Naive thymus-derived CD4-positive, alpha-beta T cell (primary cell): ENCODE measurements at places on chromosomes 13 and 19.

DNA sequence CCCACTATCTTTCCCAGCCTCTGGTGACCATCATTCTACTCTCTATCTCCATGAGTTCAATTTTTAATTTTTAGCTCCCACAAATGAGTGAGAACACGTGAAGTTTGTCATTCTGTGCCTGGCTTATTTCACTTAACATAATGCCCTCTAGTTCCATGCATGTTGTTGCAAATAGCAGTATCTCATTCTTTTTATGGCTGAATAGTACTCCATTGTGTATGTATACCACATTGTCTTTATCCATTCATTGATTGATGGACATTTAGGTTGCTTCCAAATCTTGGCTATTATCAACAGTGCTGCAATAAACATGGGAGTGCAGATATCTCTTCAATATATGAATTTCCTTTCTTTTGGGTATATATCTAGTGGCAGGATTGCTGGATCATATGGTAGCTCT, 22.9 kb upstream of the ZFP82 start:
- no peak for DNase-seq
- no peaks in the 10 kb centered on the region for H3K4me1 ChIP-seq
- no peak overlapping the region for H3K27ac ChIP-seq
- H3K36me3 ChIP-seq = no peaks in the 10 kb centered on the region
- no peak overlapping the region for H3K4me3 ChIP-seq

DNA sequence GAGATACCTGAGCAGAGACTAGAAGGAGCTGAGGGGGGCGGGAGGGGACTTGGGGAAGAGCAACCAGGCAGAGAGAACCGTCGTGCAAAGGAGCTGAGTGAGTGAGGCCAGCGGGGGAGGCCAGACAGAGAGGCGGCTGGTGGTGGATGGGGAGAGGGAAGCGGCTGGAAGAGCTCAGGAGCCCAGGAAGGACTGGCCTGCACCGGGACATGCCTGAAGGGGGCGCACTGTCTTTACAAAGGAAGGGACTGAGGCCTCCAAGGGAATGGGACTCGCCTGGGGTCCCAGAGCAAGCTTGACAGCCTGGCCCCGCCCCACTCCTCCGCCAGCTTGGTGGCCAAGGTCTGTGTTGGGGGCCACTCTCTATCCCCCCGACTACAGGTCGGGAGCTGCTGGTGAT, 14.9 kb downstream of the ONECUT3 start:
- DNase-seq = no peak
- no peaks in the 10 kb centered on the region for H3K36me3 ChIP-seq
- H3K4me3 ChIP-seq = no peak overlapping the region
- no peaks in the 10 kb centered on the region for H3K4me1 ChIP-seq
- H3K27me3 ChIP-seq = peaks cover 13% of the 10 kb centered on the region

DNA sequence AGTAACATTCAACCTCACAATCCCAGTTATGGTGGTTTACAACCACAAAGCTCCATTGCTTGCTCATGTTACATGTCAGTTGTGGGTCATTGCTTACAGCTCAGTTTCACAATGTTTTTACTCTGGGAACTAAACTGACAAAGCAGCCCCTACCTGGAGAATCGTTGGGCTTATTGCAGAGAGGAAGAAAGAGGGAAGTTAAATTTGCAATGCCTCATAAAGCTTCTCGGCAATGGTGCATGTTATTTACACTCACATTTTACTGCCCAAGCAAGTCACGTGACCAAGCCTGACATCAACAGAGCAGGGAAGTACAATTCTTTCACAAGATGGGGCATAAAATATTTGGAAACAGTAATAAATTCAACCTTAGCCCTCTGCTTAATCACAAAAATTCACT, 441.6 kb downstream of the TDRD3 start:
- no peak overlapping the region for H3K4me3 ChIP-seq
- no peak overlapping the region for H3K27ac ChIP-seq
- H3K36me3 ChIP-seq = no peaks in the 10 kb centered on the region
- H3K4me1 ChIP-seq = no peaks in the 10 kb centered on the region
- no peaks in the 10 kb centered on the region for H3K27me3 ChIP-seq

DNA sequence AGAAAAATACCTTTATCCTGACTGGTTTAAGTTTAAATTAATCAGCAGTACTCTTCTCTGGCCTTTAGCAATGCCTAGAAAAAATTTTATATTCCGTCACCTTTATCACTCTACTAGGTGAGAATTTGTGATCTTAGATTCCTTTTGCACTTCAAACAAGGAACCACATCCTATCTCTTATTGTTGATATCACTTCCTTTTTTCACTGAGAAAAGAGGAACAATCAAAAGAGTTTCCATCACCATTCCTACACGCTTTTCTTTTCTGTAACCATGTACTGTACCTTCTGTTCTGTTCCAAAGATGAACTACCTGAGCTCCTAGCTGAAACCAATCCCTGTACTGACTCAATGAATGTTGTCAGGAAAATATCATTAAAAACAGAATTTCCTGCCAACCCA, 1379.0 kb upstream of the MIR17HG start:
- no peak for DNase-seq
- no peak overlapping the region for H3K4me3 ChIP-seq
- H3K27ac ChIP-seq = no peak overlapping the region
- no peaks in the 10 kb centered on the region for H3K36me3 ChIP-seq
- H3K27me3 ChIP-seq = no peaks in the 10 kb centered on the region

- H3K4me3 ChIP-seq = no peak overlapping the region
- no peak for DNase-seq
- no peaks in the 10 kb centered on the region for H3K27me3 ChIP-seq
- H3K4me1 ChIP-seq = no peaks in the 10 kb centered on the region
- H3K36me3 ChIP-seq = no peaks in the 10 kb centered on the region
- H3K27ac ChIP-seq = no peak overlapping the region
Measured at GRCh38 chr13:113747291-113747833, 11.7 kb upstream of the TMEM255B start.

GRCh38 chr13:102642475-102642874, 45.7 kb downstream of the TPP2 start:
- H3K4me1 ChIP-seq = no peaks in the 10 kb centered on the region
- peaks cover 20% of the 10 kb centered on the region for H3K36me3 ChIP-seq
- H3K4me3 ChIP-seq = no peak overlapping the region
- no peak overlapping the region for H3K27ac ChIP-seq
